Stimulated activated CD4-positive, alpha-beta T cell treated with anti-CD3 and anti-CD28 coated beads, Interleukin-2, amount 100 ng/mL, for 48 hours (primary cell): ENCODE measurements at places on chromosomes 5 and 9.

- no peak for DNase-seq
Observed at GRCh38 chr9:136748666-136749611, 614 bp upstream of the LCN6 start.

DNA sequence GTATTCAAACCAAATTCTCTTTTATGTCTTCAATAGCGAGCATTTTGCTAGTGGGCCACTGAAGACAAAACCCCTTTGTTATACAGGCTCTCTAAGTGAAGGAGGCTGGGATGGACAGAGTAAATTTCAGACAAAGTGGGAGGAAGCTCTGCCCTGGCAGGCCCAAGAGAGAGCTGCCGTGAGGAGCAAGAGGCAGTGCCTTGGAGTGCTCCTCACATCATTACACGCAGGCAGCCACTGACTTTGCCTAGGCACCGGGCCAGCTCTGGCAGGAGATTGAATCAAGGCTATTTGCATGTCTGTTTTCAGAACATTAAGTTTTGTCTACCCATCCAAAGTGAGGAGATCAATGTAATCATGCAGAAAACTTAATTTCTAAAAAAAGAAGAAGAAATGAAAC is 167.7 kb downstream of the CCDC192 start:
- no peak for DNase-seq

DNA sequence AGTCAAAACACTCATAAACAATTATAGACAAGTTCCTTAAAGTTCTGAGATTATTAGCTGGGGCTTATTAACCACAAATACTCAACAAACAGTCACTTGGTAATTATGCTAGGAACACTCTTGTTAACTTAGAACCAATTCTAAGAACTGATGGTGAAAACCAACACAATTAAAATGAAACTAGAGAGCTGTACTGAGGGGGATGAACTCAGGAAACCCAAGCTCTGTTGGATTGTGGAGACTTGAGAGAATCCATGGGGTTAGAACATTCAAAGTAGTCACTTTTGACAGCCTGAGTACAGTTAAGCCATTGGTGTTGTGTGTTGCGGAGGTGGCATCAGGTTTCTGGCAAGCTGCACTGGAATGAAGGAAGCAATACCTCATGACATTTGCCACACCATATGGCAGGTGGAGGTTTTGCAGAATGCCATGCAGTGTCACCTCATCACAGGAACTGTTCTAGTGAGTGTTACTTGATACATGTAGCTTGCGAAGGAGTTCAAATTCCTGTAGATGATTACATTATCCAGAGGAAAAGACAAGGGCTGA is 480.9 kb upstream of the CD180 start:
- no peak for DNase-seq

DNA sequence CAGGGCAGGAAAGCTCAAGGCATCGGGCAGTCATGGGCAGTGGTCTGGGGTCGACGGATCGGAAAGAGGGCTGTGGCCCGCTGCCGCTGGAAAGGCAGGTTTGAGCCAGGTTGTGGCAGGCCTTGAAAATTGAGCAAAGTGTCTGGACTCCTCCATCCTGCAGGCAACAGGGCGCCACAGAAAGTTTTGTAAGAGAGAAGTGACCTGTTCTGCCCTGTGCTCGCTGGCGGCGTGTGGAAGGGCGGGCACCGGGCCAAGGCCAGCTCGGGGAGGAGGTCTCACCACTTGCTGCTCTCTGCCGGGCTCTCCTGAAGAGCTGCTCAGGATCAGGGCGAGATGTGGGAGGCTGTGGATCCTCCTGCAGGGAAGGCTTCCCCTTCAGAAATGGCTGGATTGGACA is 41.4 kb upstream of the FAT2 start:
- no peak for DNase-seq

- DNase-seq = no peak
Observed at GRCh38 chr5:128815201-128815600, 150.1 kb upstream of the SLC27A6 start.

DNA sequence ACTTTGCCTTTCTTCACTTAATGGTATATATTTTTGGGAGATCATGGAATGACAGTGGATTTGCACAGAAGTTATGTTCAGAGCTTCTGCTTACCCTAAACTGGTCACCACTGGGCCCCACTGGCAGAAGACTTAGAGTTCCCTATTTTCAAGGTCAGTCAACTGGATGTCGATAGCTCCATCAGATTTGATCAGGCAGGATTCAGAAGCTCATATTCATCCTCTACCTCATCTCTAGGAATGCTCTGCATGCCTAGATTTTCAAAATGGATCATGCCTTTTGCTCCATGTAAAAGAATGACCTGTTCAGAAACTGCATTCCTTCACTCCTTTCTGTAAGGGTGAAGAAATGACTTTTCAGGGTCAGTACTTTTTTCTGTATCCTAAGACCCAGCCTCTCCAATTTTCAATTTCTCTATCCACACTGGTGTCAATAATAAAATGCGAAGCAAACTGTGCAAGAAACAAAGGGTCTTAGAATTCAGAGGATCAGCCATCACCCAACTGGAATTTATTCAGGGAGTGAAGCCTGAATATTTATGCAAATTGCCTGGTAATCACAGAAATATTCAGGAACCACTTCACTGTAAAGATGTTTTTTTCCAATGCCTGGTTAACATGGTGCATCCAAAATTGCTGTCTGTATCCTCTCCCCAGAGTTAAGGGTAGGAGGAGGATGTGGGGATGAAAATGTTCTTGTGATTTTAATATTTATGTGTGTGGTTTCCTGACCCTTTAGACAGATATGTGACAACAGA is 125.4 kb downstream of the DOCK2 start:
- no peak for DNase-seq

DNA sequence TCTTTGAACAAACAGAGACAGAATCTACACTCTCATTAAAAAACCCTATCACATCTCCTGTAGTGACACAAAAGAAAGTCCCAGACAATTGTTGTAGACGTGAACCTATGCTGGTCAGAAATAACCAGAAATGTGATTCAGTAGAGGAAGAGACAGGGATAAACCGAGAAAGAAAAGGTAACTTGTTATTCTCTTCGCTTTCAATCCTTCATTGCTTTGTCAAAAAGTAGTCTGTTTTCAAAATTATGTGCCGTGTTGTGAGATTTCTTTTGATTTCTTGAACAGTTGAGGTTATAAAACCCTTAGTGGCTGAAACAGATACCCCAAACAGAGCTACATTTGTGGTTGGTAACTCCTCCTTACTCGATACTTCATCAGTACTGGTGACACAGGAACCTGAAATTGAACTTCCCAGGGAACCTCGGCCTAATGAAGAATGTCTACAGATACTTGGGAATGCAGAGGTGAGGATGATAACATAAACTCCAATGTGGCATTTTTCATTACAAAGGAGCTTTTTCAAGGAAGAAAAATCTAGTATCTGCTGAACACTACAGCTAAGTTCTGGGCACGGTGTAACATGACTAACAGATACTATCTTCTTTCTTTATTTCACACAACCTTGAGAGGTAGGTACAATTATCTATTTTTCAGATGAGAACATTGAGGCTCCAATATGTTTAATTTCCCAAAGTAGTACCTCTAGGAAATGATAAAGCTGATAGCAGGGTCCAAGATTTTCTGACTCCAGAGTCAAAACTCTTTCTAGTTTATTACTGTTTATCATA is 14.3 kb downstream of the HMGCR start:
- no peak for DNase-seq

- DNase-seq = no peak
Observed at GRCh38 chr5:90386099-90386710, 23.4 kb downstream of the CETN3 start.

- no peak for DNase-seq
Observed at GRCh38 chr9:4984171-4984620, 876 bp upstream of the JAK2 start.
